ENCODE measurements at places on chromosomes 1 and 21.

GRCh38 chr1:7219031-7219430, 433.8 kb downstream of the CAMTA1 start:
- H3K36me3 ChIP-seq = no peaks in the 10 kb centered on the region
- DNase-seq = no peak
- no peaks in the 10 kb centered on the region for H3K4me1 ChIP-seq

DNA sequence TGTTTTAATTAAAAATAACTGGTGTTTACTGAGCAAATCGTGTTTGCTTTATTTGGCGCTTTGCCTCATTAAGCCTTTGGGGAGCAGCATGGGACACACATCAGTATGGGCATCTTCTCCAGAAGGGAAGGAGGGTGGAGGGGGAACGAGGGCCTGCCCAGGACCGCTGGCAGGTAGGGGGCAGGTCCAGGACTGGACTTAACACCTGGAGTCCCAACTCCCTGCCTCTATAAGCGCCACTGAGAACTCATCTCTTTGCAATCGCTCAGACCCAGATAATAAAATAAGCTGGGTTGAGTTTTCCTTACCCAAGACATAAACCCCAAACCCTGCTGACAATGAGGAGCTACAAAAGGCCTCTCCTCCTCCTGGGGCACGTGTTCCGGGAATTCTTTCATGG, 15.1 kb downstream of the ABCG1 start:
- peak overlapping the region; percentile 57 for H3K4me3 ChIP-seq
- H3K27me3 ChIP-seq = peaks cover 14% of the 10 kb centered on the region
- no peaks in the 10 kb centered on the region for H3K36me3 ChIP-seq
- peak overlapping the region; percentile 71 for H3K27ac ChIP-seq

DNA sequence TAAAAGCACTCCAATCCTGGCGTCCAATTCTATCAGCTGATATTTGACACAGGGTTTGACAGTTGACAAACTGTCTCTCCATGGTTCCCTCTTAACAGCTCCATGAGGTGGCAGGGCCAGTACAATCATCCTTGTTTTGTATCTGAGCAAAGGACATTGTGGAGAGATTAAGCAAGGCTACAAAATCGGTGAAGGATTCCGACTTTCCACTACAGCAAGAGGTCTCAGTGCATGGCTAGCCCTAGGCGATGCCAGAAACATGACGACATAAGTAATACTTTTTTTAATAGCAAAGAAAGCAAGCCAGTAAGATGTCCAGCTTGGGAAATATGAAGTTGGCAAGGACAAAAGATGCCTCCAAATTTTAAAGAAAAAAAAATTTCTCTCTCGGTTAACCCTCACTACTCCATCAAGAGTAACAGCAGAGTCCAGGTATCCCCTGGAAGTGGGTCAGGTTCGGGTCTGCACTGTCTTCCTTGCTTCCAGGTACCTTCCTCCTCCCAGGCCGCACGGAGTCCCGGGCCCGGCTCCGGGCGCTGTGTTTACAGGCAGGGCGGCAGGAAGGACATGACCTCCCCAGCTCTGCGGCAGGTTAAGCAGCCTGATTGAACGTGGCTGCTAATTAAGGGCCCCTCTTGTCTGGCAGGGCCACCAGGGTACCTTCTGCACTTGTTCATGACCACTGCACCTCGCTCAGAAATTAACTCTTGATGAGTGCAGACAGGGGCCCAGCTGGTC, 106.1 kb downstream of the SIM2 start:
- H3K36me3 ChIP-seq = peaks cover 4% of the 10 kb centered on the region
- H3K4me1 ChIP-seq = peaks cover 17% of the 10 kb centered on the region
- no peak for DNase-seq
- no peak overlapping the region for H3K4me3 ChIP-seq
- H3K27me3 ChIP-seq = no peaks in the 10 kb centered on the region

DNA sequence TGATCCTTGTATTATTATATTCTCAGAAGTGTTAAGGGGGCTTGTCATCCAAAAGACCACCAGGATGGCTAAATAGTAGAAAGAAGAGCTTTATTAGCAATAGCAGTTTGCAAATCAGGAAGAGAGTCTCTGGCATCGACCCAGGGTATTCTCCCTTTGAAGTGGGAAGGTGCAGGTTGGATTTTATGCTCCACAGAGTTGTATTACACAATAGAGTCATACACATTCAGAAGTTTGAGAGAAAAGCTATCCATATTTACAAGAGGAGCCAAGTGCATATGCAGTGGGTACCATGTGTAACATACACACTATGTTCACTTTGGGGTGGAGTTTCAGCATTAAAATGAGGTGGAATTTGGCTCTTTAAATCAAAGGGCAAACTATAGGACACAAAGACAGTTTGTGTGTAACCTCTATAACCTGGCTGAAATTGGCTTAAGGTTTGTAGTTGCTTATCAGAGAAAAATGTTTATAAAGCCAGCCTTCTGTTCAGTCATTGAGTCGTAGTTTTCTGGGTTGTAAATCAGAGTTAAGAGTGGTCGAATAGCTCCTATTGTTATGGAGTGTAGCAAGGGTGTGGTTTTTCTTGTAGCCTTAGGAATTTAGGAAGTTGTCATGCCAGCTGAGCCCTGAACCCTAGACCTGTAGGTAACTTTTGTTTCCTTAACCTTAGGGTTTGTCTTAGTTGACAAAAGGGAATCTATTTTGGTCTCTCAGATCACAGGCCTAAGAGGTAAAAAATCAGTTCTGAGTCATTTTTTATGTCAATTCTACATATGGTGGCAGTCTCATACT, 125.3 kb downstream of the DNM3 start:
- no peaks in the 10 kb centered on the region for H3K36me3 ChIP-seq
- H3K4me1 ChIP-seq = no peaks in the 10 kb centered on the region
- peak overlapping the region; percentile 5 for H3K4me3 ChIP-seq
- H3K27ac ChIP-seq = no peak overlapping the region
- DNase-seq = no peak

DNA sequence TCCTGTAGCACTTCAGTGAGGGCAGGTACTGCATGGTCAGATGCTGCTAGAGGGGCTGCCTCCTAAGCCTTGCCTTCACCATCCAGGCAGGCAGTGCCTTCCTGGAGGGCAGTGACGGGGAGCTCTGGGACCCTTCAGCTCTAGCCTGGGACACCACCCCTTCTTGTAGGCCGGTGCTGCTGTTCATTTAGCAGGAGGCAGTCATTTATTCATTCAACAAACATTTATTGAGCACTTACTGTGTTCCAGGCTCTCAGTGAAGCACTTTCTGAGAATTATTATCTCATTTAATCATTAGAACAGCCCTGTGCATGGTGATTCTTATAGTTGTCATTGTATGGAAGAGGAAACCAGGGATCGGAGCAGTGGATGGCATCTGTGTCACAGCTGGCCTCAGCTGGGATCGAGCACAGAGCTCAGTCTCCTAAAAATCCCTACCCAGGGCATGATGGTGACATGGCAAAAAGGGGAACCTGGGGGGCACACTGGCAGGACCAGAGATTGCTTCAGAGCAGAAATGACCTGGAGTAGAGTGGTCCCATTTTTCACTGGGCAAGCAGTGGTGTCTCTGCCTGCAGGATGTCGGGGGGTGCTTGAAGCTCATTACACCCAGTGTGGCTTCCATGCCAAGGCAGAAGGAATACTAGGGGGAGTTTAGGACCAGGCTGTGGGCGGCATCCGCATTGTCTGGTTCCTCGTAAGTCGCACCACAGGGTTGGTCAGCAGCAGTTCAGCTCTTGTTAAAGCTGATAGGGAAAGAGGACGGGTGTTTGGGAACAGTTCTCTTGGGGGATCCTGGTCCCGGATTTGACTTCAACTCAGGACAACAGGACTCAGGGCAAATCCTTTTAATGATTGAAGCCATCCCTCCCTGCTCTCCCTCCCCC, 28.8 kb downstream of the ARHGEF10L start:
- peaks cover 48% of the 10 kb centered on the region for H3K4me1 ChIP-seq
- DNase-seq = no peak
- no peak overlapping the region for H3K4me3 ChIP-seq
- no peaks in the 10 kb centered on the region for H3K27me3 ChIP-seq
- no peaks in the 10 kb centered on the region for H3K36me3 ChIP-seq

DNA sequence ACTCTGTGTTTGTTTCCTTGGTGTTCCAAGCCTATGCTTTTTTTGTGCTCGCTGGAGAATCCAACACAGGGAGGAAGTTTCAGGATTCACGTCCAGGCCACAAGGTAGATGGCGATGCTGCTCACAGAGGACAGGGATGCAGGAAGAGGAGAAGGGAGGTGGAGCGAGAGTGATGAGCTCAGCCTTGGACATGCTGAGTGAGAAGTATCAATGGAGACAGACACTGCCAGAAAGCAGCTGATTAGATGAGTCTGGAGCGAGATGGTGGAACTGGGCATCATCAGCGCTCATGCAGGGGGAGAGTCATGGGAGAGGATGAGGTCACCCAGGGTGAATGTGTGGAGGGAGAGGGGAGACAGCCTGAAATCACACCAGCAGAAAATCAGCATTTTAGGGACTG, 110.0 kb downstream of the GLUL start:
- H3K4me1 ChIP-seq = peaks cover 6% of the 10 kb centered on the region
- H3K27me3 ChIP-seq = no peaks in the 10 kb centered on the region
- H3K4me3 ChIP-seq = no peak overlapping the region
- no peak overlapping the region for H3K27ac ChIP-seq
- H3K36me3 ChIP-seq = no peaks in the 10 kb centered on the region

DNA sequence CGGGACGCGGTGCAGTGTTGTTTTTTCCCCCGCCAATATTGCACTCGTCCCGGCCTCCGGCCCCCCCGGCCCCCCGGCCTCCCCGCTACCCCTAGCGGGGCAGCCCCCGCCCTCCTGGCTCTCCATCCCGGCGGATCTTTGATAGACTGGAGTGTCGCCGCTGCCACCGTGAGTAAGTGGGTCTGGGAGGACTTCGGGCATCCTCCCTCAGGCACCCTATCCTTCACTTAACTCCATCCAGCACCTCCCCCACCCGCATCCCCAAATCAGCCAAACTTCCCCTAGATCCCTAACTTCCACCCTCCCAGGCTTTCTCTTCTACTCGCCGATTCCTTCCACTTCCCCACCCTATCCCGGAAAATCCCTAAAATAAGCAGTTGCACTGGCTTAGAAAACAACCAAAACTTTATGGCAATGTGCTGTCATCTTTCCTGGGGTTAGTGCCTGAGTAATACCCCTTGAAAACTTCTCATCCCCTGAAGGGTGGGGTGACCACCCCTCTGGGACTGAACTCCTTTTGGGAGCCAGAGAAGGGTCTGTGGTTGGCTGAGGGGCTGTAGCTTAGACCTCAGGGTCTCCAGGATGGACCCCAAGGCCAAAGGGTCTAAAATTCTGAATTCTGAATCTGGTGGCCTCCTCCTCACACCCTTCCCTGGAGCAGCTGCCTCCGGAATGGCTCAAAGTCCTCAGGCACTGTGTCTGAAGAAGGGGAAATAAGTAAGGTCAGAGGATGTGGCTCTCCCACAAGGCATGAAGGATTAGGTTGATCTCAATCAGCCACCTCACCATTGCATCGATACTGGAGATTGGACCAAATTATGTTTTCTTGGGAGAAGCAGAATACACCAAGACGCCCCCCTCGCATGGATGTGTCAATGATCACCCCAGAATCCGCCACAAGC, 12.2 kb downstream of the THBS3 start:
- DNase-seq = no peak
- H3K27ac ChIP-seq = peak overlapping the region; percentile 77
- peaks cover 36% of the 10 kb centered on the region for H3K4me1 ChIP-seq
- H3K27me3 ChIP-seq = no peaks in the 10 kb centered on the region
- H3K36me3 ChIP-seq = peaks cover 13% of the 10 kb centered on the region
- H3K4me3 ChIP-seq = peak overlapping the region; percentile 92

DNA sequence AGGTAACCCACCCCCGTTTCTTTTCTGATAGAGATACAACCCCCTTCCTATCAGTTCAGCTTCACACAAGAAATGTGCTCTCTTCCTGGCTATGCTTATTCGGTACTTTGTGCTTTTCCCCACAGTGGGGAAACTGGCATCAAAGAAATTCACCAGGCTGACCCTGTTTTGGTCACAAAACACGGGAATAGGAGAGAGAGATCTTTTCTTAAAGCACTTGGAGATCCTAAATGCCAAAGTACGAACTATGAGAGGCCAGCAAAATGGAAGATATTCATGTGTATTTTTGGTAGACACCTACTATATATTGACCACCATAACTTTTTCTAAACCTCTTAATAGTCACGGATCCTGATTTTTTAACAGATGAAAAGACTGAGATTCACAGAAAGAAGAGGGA, 30.0 kb downstream of the SLC30A10 start:
- H3K4me1 ChIP-seq = no peaks in the 10 kb centered on the region
- peaks cover 5% of the 10 kb centered on the region for H3K27me3 ChIP-seq
- H3K4me3 ChIP-seq = no peak overlapping the region
- no peak overlapping the region for H3K27ac ChIP-seq

DNA sequence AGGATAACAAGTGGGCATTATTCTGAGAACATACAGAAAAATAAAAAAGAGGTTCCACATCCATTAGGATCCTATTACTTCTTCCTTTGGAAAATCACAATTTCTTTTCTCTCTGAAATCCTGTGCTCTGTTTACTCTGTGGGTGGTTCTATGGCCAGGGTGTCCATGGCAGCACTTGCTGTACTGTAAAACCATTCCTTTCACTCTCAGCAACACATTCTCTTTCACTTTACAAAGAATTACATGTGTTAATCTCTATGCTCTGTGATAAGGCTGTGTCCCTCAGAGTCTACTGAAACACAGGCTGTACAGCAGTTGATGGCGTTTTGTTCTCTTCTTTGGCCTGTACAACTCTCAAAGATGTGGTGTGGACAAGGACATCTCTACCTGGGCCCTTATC, 524.1 kb downstream of the PTBP2 start:
- no peaks in the 10 kb centered on the region for H3K4me1 ChIP-seq
- H3K36me3 ChIP-seq = no peaks in the 10 kb centered on the region
- no peaks in the 10 kb centered on the region for H3K27me3 ChIP-seq
- DNase-seq = no peak

- no peak overlapping the region for H3K4me3 ChIP-seq
- no peak for DNase-seq
Measured at GRCh38 chr1:30063621-30064280, 659.6 kb downstream of the MATN1 start.

GRCh38 chr1:200979574-200980451, 43.7 kb downstream of the KIF21B start:
- no peaks in the 10 kb centered on the region for H3K4me1 ChIP-seq
- no peak overlapping the region for H3K4me3 ChIP-seq
- H3K27ac ChIP-seq = peak overlapping the region; percentile 8
- no peaks in the 10 kb centered on the region for H3K27me3 ChIP-seq
- peaks cover 5% of the 10 kb centered on the region for H3K36me3 ChIP-seq

GRCh38 chr1:58430421-58431275, 115.9 kb downstream of the OMA1 start:
- H3K27ac ChIP-seq = no peak overlapping the region
- H3K27me3 ChIP-seq = peaks cover 4% of the 10 kb centered on the region
- no peak overlapping the region for H3K4me3 ChIP-seq
- peaks cover 4% of the 10 kb centered on the region for H3K4me1 ChIP-seq
- no peak for DNase-seq

DNA sequence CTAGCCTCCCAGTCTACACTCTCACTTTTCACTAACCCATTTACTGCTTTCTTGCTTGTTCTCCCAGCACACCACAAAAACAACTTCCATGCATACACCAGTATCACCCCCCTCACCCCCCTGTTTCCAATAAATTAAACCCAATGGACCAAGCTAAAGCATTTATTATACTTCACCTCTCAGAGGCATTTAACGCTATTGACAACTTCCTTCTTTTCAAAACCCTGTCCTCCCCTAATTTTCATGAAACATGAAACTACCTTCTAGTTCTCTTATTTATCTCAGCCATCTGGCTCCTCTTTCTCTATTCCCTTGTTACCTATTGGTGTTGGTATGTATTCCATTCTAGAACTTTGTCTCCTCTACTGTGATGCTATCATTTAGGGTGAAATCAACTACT, 32.3 kb downstream of the PTPRC start:
- no peaks in the 10 kb centered on the region for H3K27me3 ChIP-seq
- H3K4me1 ChIP-seq = peaks cover 2% of the 10 kb centered on the region
- no peak overlapping the region for H3K27ac ChIP-seq
